ENCODE measurements at places on chromosomes 1 and 21.

DNA sequence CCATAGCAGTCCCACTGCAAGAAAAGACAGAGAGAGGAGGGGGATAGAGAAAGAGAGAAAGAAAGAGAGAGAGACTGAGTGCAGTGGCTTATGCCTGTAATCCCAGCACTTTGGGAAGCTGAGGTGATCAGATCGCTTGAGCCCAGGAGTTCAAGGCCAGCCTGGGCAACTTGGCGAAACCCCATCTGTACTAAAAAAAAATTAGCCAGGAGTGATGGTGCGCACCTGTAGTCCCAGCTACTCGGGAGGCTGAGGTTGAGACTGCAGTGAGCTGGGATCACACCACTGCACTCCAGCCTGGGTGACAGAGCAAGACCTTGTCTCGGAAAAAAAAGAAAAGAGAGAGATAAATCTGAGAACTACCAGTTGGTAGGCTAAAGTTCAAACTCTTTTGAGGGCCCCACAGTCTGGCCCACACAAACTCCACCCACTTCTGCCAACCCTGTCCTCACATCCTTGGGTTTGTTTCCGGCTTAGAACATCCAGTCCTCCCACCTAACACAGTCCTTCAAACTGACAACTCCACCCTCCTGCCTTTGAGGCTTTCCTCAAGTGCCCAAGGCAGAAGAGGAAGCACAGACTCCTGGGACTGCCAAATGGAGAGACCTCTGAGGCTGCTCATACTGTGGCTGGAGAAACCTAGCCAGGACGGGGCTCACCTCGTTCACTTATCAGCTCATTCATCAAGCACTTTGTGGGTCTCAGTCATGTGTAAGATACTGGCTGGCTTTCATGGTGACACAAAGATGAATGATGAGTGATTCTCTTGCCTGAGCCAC lies 20.1 kb downstream of the TFAP2E start:
- DNase-seq: no peak

- DNase-seq: no peak
These were observed 268.9 kb downstream of the TGFB2 start for GRCh38 chr1:218614031-218614430.

- no peak for DNase-seq
These were observed 13.6 kb downstream of the TUFT1 start for GRCh38 chr1:151553659-151554058.

DNA sequence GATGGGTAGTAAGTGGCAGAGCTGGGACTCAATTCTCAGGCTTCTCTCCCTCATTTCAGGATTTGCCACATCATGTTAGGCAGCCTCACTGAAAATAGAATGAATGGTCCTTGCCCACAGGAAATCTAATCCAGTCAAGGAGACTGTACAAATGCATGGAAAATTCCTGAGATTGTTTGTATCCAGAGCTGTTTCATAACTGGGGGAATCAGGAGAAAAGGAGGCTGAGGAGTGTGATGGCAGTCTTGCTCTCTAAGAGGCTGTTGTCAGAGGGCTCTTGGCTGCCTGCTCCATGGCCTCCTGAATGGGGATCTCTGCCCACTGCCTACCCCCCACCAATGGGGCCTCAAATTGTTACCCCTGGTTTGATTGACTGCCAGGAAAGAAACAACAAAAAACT lies 141.9 kb upstream of the TNR start:
- no peak for DNase-seq

DNA sequence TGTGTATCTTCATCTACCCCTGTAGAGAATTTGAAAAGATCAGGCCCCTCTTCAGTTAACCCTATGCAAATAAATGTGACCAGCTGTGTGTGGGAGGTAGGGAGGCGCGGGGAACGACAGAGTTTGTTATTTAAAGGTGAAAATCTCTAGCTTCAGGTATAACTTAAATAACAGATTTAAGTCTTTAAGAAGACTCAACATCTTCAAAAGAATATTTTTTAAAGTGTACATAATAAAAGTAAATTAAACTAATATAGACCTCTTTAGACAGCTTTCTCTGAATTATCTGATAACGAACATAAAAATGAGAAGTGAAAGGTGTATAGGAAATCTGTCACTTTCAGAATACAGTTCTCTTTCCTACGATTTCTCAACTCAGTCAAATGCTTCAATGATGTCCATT lies 16.0 kb downstream of the ANGPTL3 start:
- DNase-seq: no peak

DNA sequence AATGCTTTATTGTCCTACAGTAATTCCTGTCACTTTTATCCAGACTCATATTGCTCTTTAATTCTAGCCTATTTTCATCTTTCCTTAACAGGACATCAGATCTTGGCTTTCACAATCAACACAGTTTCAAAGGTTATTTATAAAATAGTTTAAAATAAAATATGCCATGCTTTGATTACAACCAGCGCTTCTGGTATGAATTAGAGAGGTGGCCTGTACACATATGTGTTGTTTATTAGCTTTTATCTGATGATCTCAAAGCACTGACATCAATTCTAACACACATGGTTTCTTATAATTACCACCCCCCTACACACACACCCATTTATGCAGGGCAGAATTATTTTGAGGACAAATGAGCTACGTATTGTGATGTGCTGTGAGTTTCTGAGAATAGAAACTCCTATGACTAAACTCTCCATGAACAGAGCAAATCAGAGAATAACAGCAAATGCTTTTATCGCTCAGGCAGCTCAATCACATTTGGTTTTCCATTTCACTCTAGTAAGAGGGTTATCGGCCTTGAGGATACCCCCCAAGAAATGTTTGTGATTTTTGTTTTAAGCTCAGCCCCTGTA lies 18.0 kb downstream of the CD247 start:
- no peak for DNase-seq

- no peak for DNase-seq
These were observed 42.3 kb upstream of the PWP2 start for GRCh38 chr21:44064852-44065403.

DNA sequence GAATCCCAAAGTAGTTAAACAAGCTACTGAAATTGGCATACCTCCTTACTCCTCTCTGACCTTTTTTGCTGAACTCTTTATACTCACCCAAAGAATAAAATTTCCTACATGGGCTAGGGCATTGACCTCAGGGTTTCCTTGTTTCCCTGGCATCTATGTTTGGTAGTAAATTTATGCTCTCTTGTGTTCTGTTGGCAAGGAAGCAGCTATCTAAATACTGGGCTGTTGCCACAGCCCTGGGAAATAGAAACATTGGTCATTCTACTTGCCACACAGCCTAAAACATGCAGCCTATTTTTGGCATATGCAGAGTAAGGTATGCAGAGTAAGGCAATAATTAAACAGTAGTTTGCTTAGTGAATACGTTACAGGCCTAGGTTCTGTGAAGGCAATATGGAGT lies 351.4 kb downstream of the HLX start:
- DNase-seq: no peak

All from epithelial cell of esophagus (primary cell).